ENCODE measurements at places on chromosomes 7 and 10.

- DNase-seq: no peak
These were observed 168.4 kb downstream of the COBL start for GRCh38 chr7:51148216-51148615.

DNA sequence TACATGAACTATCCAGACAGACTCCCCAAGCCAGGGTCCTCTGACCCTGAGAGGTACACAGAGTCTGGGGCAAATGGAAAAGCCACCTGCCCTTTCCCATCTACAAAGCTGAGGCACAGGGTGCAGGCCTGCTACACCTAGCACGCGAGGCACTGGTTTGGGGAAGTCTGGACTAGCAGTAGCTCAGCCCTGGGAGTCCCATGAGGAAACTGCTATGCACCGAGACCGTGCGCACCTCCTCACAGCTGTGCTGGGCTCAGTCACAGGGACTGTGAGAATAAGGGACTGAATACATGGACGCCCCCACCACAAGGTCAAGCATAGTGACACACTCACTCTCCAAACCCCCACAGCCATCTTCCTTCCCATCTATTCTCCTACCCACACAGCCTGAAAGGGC lies 8.2 kb downstream of the MAT1A start:
- no peak for DNase-seq

- no peak for DNase-seq
These were observed 9.4 kb upstream of the IKZF1 start for GRCh38 chr7:50295133-50295532.

DNA sequence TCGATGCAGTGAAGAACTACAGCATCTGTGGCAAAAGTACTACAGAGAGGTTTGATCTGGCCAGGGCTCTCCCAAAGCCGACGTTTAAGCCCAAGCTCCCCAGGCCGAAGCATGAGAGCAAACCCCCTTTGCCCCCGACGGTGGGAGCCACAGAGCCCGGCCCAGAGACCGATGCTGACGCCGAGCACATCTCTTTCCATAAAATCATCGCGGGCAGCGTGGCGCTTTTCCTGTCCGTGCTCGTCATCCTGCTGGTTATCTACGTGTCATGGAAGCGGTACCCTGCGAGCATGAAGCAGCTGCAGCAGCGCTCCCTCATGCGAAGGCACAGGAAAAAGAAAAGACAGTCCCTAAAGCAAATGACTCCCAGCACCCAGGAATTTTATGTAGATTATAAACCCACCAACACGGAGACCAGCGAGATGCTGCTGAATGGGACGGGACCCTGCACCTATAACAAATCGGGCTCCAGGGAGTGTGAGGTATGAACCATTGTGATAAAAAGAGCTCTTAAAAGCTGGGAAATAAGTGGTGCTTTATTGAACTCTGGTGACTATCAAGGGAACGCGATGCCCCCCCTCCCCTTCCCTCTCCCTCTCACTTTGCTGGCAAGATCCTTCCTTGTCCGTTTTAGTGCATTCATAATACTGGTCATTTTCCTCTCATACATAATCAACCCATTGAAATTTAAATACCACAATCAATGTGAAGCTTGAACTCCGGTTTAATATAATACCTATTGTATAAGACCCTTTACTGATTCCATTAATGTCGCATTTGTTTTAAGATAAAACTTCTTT lies 2.3 kb downstream of the LRRTM3 start:
- no peak for DNase-seq

GRCh38 chr7:53541475-53541874 lies 506.0 kb downstream of the POM121L12 start:
- DNase-seq: no peak

DNA sequence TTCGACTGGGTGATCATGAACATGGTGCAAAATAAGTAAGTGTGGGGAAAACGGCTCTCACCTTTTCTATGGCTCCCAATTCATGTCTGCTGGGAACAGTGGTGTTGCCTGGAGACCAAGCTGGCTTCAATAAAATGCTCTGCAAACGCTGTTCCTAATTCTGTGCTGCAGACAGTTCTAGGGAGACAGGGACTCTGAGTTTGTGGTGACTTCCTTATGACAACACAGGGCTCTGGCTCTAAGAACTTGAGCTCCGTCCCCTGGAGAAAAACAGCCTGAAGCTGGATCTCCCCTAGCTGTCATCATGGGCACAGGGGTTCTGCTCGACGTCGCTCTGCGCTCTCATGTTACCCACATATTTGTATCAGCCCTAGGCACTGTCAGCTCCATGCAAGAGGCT lies 61.0 kb upstream of the INSYN2A start:
- no peak for DNase-seq

DNA sequence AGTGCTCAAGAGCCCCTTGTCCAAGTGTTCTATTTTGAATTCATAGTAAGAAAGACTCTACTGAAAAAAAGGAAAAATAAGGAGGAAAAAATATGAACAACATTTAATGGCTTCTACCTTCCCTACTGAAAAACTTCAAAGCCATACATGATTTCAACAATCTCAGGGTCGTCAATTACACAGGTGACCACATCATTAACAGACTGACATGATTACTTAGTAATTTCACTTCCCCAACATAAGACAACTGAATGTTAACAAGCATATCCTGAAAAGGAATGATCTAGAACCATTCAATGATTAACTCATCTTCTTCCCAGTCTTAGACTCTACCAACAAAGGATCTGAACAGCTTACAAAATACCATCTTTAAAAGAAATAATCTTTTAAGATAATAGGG lies 34.8 kb downstream of the MEOX2 start:
- no peak for DNase-seq

DNA sequence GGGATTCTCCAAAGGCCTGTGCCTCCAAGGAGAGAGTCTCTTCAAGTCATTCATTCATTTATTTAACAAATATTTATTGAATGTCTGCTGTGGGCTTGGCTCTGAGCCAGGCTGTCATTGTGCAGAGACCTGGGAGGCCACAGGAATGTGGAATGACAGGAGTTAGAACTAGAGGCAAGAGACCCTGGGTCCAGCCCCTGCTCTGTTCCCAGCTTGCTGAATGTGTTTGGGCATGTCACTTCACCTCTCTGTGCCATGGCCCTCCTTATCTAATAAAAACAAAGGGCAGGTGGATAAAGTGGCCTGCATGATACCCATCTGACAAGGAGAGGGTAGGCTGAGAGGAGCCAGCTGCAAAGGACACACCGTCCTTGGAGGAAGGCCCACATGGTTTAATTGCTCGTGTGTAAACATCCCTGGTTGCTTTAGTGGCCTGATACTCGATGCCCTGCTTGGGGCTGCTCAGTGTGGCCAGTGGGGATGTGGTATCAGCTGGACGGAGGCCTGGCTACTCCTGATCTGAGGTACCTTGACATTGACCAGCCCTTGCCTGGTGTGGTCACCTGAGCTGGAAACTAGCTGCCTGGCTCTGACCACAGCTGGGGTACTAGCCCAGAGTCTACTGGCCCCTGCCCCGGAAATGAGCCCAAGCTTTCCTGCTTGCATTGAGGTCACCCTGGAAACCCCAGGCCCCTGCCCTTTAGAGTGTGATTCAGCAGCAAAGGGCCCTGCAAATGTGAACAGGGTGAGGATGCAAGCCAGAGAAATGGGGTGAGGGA lies 116.2 kb downstream of the CDH23 start:
- DNase-seq: no peak

DNA sequence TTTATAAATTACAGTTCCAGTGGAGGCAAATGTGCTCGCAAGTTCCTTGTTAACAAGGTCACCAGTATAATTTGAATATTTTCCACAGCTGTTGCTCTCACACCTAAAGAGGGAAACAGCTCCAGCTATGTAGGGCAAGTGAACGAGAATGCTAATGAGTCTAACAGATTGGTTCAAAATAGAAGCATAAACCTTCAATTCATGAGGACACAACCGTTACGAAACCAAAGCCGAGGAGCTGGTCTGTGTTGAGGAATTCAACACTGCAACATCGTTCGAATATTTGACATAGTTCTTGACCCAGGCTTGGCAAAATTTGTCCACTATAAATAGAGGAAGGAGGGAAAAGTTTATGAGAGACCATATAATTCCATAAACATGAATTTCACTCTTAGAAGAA lies 161.3 kb downstream of the KLF6 start:
- DNase-seq: no peak

DNA sequence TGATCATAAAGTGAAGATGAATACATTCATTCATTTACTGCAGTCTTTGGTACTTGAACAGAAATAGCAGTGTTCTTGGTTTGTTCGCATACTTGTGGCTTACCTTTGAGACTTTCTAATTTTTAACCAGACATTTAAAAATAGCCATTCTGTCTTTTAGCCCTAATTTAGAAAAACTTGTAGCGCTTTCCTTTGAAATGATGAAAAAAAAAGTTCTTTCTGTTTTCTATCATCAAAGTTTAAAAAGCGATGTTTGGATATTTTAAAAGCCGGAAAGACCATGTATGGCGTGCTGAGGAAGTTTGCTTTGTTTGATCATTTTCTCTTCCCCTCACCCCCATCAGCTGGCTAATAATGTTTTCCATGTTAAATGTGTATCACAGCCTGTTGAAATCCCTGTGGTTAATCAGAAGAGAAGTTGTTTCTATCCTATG lies 116.3 kb downstream of the CUX1 start:
- DNase-seq: no peak

DNA sequence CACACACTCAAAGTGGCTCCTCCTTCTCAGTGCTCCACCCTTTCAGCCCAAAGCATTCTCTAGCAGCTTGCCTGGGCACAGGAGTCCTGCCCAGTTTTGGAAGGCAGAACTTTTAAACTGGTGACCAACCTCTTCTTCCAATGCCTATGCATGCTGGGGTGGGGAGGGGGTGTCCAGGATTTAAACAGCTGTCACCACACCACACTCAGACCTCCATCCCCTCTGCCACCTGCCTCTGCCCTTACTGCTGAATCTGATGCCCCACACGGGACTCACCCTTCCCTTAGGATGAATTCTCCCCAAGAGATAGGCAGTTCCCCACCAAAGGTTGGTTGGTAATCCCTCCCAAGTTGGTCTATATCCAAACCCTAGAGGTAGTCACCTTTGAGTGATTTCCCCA lies 50.2 kb downstream of the FRMPD2 start:
- no peak for DNase-seq

DNA sequence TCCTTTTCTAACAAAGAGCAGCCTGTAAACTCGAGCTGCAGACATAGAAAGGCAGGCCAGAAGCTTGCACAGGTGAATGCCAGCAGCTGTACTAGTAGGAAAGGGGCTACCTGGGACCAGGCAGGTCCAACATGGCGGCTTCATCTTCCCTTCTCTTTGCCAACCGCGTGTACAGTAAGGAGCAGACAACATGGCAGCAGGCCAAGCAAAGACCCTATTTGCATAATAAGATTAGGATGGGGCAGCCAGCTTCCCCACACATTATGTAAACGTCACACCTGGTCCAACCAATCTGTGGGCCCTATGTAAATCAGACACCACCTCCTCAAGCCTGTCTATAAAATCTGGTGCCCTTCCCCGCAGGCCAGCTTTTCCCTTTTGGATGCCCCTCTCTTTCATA lies 1186.5 kb upstream of the AUTS2 start:
- DNase-seq: no peak

DNA sequence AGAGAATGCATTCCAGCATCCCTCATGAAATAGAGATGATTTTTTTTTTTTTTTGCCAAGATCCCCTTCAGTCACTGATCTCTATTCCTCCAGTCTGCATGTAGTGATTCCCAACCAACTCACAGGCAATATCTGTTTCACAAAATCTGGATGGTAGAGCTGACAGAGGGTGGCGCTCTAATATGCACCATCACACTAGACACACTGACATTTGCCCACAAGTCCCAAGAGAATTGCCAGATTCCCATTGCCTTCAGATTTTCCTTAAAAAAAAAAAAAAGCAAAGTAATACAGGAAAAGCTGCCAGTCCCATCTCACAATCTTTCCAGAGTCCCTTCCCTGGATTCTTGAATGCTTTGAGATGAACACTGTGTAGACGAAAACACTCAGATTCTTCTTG lies 301.0 kb downstream of the SORCS1 start:
- no peak for DNase-seq

DNA sequence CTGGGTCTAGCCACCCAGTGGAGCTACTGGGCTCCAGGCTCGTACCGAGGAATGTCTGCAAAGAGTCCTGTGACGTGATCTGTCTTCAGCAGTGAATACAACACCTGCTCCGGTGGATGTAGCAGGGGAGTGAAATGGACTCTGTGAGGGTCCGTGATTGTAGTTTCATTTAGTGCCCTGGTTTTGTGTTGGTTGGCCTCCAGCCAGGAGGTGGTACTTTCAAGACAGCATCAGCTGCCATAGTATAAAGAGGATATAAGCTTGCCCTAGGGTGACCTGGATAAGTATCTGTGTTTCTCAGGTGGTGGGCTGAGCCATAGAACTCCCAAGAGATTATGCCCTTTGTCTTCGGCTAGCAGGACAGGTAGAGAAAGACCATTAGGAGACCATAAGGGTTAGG lies 24.6 kb upstream of the WNT2 start:
- no peak for DNase-seq

DNA sequence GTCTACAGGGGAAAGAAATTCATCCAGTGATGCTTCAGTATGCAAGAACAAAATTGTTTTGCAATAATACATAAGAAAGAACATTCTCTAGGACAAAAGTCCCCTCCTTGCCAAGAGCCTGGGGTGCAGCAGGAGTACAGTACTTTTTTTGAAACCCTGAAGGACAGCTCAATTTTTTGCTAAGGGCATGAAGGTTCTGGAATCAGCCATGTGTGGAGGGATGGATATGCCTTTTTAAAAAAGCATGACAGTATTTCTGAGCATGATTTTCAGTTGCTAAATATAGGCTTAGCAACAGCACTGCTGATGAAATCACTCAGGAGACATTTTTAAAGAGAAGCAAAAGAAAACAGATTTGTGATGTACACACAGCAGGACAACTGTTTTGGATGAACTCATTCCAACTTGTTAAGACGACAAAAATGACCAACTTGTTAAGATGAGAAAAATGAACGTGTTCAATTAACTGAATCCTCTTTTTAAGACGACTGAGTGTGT lies 39.3 kb downstream of the HBP1 start:
- DNase-seq: no peak

DNA sequence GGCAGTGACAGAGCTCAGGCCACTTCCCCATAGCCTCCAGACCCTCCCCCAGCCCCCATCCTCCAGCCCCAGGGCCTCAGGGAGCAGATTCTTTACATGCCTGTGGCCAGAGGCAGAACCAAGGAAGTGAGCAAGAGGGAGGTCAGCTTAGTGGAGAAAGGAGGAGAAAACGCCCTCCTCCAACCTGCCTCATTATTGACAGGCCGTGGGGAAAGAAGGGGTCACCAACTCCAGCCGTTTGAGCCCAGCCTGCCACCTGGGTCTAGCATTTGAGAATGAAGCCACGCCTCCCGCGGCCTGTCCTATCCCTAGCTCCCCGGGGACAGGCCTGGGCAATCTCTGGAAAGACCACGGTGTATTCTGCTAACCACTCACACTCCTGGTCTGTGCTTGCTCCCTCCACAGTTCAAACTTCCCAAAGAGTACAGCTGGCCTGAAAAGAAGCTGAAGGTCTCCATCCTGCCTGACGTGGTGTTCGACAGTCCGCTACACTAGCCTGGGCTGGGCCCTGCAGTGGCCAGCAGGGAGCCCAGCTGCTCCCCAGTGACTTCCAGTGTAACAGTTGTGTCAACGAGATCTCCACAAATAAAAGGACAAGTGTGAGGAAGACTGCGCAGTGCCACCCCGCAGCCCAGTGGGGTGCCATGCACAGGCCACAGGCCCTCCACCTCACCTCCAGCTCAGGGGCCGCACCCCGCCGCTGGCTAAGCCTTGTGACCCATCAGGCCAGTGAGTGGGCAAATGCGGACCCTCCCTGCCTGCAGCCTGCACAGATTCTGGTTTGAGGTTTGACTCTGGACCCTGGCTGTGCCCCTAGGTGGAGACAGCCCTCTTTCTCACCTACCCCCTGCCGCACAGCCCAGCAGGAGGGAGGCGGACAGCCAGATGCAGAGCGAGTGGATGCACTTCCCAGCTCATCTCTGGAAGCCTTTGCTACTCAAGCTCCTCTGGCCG lies 14.3 kb upstream of the TRIM8 start:
- no peak for DNase-seq

- DNase-seq: no peak
These were observed 97.7 kb downstream of the BTRC start for GRCh38 chr10:101451667-101452069.
